Left lung (tissue), 14 donors: ENCODE measurements at places on chromosomes 13 and 19. TPM values are rescaled to one million over a fixed set of nuclear protein-coding genes. Genes with fewer than 3 reads are reported as not detected.

The SMIM44 gene
- total RNA-seq: not detected

The PRR22 gene
- total RNA-seq: 4.5 TPM

The ZNF208 gene
- 3.0 TPM for total RNA-seq

The FFAR3 gene
- total RNA-seq: 1.6 TPM

The FREM2 gene
- total RNA-seq: 12.4 TPM

The C19orf18 gene
- total RNA-seq: 1.6 TPM

The OR2Z1 gene
- total RNA-seq: not detected

The PRODH2 gene
- not detected for total RNA-seq

The UBE2L5 gene
- total RNA-seq: not detected

The ZNF560 gene
- total RNA-seq: 0.15 TPM

The ZNF43 gene
- total RNA-seq: 15.8 TPM

The PRTN3 gene
- 0.55 TPM for total RNA-seq

The HIF3A gene
- total RNA-seq: 15.9 TPM

The CCDC169 gene
- total RNA-seq: 2.6 TPM

The DHDH gene
- 4.1 TPM for total RNA-seq

The ARL11 gene
- 7.6 TPM for total RNA-seq

The TDRD12 gene
- 0.20 TPM for total RNA-seq

The GPR4 gene
- total RNA-seq: 9.5 TPM

GRCh38 chr19:38033658-38034491 is 126.9 kb downstream of the SIPA1L3 start:
- DNase-seq: no peak

- DNase-seq: no peak
Observed at GRCh38 chr13:89455741-89456140, 1784.6 kb downstream of the SLITRK5 start.

- DNase-seq: no peak
Observed at GRCh38 chr13:96165840-96166239, 75.9 kb downstream of the HS6ST3 start.

DNA sequence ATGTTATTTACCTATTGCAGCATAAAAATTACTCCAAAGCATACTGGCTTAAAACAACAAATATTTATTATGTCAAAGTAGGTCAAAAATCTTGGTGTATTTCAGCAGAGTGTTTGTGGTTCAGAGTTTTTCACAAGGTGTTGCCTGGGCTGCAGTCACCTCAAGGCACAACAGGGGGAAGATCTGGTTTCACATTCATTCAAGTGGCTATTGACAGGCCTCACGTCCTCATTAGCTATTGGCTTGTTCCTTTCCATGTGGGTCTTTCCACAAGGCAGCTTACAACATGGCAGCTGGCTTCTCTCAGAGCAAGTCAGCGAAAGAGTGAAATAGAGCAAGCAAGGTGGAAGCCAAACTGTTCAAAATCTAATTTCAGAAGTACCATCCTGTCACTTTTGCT is 602.9 kb downstream of the OLFM4 start:
- no peak for DNase-seq

GRCh38 chr13:41696163-41697003 is 239.0 kb downstream of the RGCC start:
- DNase-seq: no peak

DNA sequence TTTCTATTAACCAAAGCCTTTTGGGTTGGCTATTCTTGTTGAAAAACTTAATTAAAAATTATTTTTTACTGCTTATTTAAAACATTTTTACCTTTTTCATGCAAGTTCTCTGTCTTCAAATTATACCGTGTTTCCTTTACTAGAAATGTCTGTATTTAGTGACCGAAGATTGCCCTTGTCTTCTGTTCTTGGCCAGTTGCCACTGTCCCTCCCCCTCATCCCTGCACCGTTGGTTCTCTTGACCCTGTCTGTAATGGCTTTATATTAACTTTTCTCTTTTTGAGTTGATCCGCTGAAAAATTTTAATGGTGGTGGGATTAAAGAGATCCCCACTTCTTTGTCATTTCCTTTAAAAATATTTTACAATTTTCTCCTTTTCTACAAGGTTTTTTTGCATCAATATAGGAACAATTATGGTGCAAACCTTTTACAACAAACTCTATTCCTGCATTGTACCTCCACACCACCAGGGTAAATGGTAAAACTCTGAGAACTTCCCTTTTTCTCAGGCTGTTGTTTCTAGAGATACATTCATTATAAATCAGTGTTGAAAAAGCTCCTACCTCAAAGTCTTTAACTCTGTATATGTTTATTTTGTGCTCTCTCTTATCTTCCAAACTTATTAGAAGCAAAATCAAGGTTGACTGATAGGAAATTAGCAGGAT is 12.9 kb upstream of the RNF113B start:
- DNase-seq: no peak

- no peak for DNase-seq
Observed at GRCh38 chr19:1117654-1118053, 13.9 kb downstream of the GPX4 start.

GRCh38 chr13:48066310-48066989 is 28.5 kb downstream of the MED4 start:
- DNase-seq: no peak

DNA sequence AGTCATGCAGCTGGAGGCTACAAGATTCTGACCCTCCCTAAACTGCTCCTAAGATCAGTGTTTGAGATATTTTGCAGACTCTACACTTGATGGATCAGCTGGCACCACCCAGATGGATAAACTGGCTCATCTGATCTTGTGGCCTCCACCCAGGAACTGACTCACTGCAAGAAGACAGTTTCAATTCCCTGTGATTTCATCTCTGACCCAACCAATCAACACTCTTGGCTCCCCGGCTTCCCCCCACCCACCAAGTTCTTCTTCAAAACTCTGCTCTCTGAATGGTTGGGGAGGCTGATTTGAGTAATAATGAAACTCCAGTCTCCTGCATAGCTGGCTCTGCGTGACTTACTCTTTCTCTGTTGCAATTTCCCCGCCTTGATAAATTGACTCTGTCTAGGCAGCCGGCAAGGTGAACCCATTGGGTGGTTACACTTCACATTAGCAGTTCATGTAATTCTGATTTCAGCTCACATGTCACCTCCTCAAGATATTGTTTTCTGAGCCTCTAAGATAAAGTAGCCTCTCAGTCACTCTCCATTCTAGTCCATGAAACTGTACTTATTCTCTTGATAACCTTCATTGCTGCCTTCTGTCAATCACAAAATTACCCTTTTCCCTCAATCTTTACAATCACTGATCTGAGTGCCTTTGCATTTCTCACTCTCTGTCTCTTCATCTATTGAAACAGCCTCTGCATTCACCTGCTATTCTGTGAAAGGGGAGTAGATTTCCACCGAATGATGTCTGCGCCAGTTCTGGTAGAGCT is 9.9 kb upstream of the FPR3 start:
- no peak for DNase-seq

DNA sequence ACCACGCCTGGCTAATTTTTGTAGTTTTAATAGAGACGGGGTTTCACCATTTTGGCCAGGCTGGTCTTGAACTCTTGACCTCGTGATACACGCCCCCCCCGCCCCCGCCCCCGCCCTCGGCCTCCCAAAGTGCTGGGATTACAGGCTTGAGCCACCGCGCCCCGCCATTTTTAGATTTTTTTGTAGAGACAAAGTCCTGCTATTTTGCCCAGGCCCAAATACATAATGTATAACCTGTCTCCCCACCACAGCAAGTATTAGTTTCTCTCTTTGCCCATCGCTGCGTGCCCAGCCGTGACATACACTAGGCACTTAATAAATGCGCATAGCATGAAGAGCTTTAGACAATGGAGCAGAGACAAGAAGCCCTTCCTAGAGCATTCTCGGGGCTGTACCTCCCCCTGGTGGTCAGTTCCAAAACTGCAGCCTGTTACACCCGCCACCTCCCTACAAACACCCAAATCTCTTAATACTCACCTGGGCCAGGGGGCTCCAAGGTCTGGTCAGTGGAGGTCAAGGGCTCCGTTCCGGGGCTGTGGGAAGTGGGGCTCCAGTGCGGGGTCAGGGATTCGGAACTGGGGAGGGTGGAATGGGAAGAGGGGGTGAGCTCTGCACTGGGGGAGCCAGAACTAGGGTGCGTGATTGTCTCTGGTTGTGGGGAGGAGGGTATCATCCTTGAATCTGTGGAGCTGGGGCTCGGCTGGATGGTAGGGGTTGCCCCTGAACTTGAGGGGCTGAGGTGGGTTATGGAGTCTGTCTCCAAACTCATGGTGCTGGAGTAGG is 22.5 kb downstream of the IQCN start:
- peak; percentile 75 for DNase-seq

GRCh38 chr19:18203408-18203862 is 407 bp downstream of the RAB3A start:
- DNase-seq: peak; percentile 59

DNA sequence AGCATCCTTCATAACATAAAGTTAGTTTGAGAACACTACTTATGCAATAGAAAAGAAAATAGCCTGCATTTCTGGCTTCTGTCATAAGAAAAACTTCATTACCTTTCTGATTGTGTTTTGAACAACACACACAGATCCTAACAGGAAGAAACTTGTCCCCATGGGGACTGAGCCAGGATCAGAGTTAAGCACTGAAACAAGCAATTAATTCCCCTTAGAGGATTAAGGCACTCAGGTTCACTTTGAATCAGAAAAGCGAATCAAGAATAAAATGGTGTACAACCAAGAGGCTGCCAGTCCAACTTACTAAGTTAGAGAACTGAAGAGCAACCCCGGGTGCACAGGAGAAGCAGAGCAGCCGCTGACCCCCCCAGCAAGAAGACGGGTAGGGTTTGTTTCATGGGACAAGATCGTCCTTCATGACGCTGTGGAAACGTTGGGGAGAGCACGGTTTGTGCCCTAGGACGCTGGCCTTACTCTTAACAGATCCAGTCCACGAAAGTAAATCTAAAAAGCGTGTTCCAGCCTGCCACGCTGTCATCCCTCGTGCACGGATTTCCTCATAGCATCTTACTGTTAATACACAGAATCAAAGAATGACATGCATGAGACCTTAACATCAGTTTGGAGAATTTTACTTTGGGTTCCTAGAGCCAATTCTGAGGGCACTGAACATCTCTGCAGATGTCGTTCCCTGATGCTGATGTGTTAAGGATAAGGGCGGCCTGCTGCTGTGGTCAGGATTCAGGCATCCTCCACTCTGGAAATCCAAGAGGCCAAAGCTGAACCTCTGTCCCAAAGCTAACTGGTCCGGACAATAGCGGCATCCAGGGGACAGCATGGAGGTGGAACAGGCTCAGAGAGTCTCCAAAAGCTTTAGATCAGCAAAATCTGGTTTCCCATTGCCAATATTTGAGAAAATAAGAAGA is 46.4 kb downstream of the GGACT start:
- no peak for DNase-seq

DNA sequence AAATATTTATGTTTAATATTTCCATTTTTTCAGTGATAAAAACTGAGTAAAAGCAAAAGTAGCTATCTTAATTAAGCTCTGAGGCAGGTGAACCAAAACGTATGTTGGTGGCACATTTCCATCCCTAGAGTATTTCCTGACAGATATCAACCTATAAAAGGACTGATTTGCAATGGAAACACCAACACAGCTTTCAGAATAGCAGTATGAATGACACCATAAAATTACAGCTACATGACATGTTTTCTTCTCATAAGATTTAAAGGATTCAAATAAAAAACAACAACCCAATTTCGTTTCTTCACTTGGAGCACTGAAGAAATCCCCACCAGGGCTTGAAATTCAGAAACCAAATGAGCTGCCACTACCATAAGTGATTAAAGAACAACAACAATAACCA is 194.4 kb downstream of the RFC3 start:
- no peak for DNase-seq

DNA sequence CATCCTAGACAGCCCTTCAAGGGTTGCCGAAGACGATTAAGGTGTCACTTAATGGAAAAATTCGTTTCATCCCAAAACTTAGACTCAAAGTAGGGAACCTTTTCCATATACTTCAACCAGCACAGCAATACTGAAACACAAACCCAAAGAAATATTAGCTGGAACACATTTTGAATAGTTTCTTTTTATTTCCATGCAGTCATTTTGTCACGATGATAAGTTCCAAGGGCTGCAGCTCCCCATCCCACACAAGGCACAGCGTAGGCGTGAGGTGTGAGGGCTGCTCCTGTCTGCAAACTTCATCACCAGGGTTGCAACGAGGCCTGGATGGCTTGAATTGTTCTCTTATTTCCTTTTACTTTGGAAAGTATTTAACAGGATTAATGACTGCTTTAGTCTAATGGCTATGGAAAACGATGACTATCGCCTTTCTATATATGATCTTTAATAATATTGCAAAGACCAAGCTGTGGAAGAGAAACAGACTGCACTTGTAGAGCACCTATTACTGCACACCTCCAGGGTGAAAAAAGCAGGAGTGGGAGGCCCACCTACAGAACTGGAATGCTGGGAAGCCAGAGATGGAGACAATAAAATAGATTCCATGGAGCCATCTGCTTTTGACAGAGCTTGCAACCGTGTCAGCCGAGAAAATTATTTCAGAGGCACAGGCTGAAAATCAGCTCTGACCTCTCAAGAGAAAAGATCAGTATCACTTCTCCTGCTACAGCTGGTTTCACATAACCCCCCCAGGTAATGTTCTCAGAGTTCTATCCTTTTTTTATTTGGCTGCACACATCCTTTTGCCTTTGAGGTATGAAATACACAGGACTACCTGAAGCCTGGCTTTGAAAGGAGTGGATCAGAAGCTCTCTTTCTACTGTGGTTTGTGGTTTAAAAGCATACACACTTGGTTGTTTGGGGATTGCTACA is 274.5 kb upstream of the NBEA start:
- no peak for DNase-seq

GRCh38 chr13:93248627-93249047 is 22.0 kb downstream of the GPC6 start:
- DNase-seq: no peak

DNA sequence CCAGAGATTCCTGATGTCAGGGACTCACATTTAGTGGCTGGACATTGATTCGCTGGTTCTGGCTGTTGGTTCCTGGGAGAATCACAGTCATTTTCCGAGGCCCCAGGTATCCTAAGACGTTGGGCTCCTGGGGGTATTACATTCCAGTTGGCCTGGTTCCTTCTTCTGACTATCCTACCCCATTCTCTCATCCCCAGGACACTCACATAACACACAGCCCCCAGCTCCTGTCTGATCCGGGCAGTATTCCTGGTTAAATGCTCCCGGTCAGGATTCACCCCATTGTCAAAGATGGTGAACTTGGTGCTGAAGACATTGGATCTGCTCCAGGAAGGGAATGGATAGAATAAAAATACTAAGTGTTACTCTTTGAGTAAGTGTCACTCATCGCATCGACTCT is 11.5 kb downstream of the PPP1R15A start:
- no peak for DNase-seq

GRCh38 chr13:21039097-21039800 is 22.1 kb downstream of the LATS2 start:
- no peak for DNase-seq

DNA sequence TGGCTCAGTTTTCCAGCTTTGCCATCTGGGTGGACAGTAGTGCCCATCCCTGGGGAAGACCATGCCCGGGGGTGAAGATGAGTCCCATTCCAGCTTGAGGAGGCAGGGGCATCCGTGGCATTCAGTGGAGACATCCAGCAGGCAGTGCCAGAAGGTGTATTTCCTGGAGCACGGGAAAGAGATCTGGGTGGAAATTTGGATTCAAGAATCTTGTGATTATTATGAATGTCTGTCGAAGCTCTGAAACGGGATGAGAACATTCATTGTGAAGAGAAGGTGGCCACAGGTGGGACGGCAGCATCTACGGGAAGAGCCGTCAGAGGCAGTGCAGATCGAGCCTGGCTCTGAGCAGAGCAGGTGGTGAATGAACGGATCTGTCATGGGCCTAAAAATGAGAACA is 167.3 kb upstream of the RNF113B start:
- DNase-seq: no peak
